Stimulated activated CD8-positive, alpha-beta memory T cell treated with anti-CD3 and anti-CD28 coated beads, Interleukin-12 subunit alpha, Interleukin-12 subunit beta, amount 100 ng/mL, for 4 hours (primary cell): ENCODE measurements at places on chromosomes 4 and X.

DNA sequence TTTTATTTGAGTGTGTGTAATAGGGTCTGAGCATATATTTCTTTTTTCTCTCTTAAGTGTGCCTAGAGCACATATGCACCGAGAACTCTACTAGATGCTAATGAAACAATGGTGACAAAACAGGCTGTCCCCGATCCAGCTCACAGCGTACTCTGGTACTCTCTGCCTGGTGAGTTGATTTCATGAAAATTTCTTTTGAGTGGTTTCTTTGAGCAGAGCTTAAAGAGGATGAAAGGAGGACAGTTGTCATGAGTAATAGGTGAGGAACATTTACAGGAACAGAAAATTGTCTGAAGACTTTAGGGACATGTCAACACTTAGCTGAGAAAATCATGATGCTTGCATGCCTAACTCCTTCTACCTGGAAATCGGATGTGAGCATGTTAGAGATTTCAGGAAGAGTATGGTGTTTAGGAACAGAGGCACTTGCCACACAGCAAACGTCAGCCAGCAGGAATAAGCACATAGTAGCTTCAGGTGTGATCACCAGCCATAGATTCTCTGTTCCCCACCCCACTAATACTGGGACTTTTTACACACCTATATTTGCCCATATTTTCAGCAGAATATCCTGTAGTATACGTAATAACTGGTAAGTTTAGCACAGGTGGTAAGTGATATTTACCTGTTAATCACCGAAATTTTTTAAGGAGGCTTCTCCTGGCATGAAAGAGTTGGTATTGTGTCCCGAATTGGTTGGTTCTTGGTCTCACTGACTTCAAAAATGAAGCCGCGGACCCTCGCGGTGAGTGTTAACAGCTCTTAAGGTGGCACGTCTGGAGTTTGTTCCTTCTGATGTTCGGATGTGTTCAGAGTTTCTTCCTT lies 111.1 kb downstream of the ZNF330 start:
- no peak for DNase-seq

DNA sequence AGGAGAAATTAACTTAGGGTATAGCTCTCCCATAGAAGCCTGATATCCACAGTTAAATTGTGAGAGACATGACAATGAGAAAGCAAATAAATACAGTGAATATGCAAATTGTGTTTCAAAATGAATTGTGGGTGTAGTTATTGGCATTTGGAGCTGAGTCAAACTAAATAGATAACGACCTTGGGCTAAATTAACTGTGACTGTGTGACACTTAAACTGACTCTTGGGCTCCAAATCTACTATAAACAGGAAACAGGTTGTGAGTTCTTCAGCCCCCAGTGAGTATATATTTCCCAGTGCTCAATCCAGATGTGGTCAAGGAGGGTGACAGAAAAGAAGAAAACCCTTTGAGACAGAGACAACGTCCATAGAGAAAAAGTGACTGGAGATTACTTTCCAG lies 11.3 kb upstream of the MAGEA10 start:
- no peak for DNase-seq

- DNase-seq, result no peak
These were observed 15.9 kb downstream of the GPR82 start for GRCh38 chrX:41739871-41740270.

DNA sequence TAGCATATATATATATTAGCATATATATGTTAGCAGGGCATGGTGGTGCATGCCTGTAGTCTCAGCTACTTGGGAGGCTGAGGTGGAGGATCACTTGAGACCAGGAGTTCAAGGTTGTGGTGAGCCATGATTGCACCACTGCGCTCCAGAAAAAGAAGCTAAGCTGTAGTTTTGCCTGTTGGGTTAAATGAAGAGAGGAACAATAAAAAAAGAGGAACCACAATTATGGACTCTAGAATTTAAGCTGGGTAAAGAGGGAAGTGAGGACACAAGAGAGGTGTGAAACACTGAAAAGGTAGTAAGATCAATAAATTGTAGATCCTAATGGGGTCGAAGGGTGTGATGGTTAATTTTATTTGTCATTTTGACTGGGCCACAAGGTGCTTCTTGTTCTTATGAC lies 40.5 kb upstream of the HSD17B10 start:
- DNase-seq, result no peak

GRCh38 chrX:153969904-153970356 lies 1.7 kb downstream of the HCFC1 start:
- no peak for DNase-seq

- DNase-seq, result no peak
These were observed 963.6 kb upstream of the DIAPH2 start for GRCh38 chrX:95721011-95721410.

GRCh38 chrX:9677098-9677739 lies 88.4 kb downstream of the GPR143 start:
- DNase-seq, result no peak

DNA sequence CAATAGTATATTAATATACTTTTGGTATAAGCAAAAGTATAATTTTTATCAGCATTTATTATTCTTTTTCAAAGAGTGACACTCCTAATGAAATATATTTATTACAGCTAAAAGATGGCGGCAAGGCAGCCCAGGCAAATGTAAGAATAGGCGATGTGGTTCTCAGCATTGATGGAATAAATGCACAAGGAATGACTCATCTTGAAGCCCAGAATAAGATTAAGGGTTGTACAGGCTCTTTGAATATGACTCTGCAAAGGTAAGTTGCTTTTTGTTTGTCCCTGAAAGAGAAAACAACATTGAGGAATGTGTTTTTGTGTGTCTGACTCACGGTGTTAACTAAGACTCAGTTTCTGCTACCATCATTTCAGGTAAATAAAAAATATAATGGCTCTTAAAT lies 71.9 kb downstream of the PDLIM5 start:
- DNase-seq, result no peak

DNA sequence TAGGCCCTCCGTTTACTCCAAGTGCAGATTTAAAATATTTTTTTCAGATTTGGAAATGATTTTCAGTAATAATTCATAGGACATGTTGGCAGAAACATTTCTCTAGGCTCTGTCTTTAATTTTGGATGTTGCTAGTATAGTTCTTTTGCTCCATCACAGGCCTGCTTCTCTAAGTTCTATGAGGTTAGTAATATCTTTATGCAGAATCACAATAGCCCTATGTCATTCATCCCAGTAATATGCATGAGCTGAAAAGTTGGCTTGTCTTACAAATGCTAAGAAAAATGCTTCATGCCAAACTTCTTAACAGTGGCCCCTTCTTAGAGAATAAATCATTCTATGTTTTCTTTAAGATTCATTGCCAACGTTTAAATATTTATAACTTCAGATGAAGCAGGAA lies 148.3 kb upstream of the TLL1 start:
- DNase-seq, result no peak

DNA sequence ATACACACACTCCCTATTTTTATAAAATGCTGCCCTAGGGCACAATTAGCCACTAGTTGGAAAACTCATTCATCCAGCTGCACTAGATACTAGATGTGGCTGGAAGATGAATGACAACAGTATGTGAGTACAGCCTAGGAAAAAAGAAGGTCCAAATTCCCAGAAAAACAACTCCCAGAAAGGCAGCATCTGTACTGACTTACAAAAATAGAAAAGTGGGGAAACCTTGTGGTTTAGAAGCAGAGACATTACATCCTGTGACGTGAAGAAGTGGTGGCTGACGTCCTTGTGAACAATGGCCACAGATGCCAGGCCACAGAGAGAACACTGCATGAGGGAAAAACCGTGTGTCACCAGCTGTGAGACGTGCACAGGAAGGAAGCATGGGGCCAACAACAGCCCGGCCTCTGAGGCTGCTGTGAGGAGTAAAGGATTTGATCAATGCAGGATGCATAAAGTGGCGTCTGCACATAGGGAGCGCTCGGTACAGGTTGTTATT lies 81.2 kb downstream of the SPRY1 start:
- peak; percentile 40 for DNase-seq

DNA sequence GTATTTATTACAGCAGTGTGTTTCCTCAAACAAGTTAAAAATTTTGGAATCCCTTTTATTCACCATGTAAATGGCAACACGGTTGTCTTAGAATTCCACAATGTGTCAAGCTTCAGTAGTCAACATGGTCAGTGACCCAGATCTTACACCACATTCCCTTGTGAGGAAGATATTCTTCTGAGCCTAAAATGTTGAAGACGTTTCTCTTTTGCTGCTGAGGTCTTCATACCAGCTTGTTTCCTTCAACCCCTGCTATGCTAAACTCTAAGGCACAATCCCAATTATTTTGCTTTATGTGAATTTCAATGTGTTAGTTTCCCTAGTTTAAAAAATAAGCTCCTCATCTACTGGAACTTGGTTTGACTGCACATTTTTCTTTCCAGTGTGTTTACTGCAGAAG lies 17.6 kb upstream of the LDB2 start:
- DNase-seq, result no peak

GRCh38 chr4:3518511-3518880 lies 13.7 kb downstream of the LRPAP1 start:
- DNase-seq, result no peak

GRCh38 chr4:16027114-16027513 lies 56.7 kb downstream of the PROM1 start:
- DNase-seq, result no peak

GRCh38 chr4:40458109-40458508 lies 123.0 kb downstream of the CHRNA9 start:
- DNase-seq, result no peak

DNA sequence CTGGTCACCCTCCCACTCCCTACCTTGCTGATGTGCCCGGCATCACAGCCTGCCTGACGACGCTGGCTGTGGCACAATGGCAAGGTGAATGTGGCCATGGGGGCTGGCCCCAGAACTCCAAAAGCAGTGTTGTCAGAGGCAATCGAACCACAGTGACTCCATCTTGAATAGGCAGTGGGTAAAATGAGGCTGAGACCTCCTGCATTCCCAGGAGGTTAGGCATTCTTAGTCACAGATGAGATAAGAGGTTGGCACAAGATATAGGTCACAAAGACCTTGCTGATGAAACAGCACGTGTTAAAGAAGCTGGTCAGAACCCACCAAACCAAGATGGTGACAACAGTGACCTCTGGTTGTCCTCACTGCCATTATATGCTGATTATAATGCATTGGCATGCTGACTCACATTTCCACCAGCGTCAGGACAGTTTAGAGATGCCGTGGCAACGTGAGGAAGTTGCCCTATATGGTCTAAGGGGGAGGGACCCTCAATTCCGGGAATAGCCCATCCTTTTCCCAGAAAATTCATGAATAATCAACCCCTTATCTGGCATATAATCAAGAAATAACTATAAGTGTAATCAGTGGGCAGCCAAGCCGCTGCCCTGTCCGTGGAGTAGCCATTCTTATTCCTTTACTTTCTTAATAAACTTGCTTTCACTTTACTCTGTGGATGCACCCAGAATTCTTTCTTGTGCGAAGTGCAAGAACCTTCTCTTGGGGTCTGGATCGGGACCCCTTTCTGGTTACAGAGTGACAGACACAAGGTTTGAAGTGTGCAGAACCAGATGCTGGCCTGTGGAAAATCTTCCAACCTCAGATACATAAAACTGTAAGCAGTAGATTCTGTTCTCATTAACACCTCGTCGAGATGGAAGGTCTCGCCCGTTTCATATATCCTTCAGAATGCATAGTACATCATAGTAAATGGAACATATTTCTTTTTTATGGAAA lies 26.8 kb upstream of the CLDN24 start:
- no peak for DNase-seq

DNA sequence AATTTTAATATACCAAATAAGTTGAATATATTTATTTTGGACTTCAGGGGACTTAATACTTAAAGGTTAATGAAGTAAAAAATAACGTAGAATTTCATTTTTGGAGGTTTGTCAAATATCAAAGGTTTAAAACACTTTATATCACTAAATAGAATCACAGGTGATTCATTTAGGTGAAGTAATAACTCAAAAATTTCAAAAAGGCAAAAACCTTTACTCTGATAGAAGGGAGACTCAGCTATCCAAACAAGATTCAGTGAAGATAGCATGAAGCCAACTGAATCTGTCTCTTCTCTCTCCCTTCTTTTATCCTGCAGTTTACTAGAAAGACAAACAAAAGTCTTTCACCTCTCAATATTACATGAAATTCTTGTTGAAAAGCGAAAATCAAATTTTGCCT lies 110.2 kb upstream of the CYSLTR1 start:
- no peak for DNase-seq

DNA sequence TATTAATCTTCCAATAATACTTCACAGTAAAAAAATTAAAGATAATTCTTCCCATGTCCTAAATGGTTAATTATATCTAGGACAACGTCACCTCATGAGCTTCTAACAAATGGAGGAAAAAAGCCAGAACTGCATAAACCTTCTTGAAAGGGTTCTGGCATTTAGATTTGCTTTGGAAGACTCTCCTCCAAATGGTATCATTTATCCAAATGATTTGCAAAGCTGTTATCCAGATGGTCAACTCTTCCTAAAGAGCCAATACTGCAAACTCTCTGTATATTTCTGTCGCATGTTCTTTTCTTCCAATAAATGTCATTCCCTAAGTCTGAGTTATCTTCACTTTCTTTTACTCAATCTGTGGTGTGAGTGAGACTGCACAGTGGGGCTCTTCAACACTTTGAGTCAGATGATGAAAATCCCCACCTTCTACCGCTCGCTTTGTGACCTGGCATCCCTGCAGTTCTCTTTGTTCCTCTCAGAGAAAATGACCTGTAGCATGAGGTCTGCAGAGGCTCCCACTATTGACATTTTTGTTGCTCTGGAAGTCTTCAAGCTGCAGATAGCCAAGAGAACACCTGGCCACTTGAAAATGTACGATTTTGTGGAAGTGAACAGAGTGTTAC lies 52.9 kb downstream of the TMEM150C start:
- no peak for DNase-seq

GRCh38 chrX:24262309-24262708 lies 51.6 kb downstream of the SUPT20HL2 start:
- no peak for DNase-seq

DNA sequence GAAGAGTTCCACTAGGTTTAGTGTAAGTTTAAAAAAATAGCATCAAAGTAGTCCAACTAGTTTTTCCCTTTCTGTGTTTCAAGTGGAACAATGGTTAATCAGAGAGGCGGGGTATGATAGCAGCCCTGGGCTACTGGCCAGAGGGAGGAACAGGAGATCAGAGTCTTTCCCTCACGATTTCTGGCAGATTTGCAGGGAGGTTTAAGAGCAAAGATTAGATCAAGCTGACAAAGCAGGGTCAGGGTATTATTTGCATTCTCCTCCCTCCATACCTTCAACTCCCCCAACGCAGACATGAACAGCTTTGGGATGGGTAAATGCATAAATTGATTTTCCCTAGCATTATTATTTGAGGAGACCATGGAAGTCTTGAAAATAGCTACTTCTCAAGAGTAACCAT lies 277.6 kb upstream of the DIAPH2 start:
- no peak for DNase-seq

DNA sequence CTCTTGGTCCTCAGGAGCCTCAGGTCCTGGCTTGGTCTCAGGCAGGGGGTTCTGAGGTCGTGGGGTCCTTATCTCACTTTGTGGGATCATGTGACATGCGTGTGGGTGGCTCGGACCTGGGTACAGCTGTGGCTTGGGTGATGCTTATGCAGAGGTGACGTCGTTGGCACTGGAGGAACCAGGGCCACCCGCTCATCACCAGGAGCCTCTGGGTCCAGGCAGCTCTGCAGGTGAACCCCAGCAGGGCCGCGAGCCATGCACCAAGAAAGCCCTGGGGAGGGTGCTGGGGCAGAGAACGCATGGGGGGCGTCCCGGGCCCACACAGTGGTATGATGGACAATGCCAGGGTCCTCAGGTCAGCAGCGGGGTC lies 8.7 kb downstream of the ATP5ME start:
- DNase-seq, result no peak

- DNase-seq, result no peak
These were observed 94.7 kb downstream of the EDA2R start for GRCh38 chrX:66544181-66544580.

- no peak for DNase-seq
These were observed 10.7 kb upstream of the NPY2R start for GRCh38 chr4:155197757-155198156.

GRCh38 chr4:7309181-7309580 lies 116.8 kb downstream of the SORCS2 start:
- no peak for DNase-seq
